Ureter (tissue), 1 donor: ENCODE measurements at places on chromosomes 1 and 21.

GRCh38 chr1:178645808-178646200 lies 79.2 kb upstream of the RALGPS2 start:
- no peak for DNase-seq

GRCh38 chr1:110673805-110674336 lies 869 bp downstream of the KCNA3 start:
- DNase-seq, result no peak

GRCh38 chr1:67997746-67998145 lies 52.7 kb downstream of the DIRAS3 start:
- no peak for DNase-seq

DNA sequence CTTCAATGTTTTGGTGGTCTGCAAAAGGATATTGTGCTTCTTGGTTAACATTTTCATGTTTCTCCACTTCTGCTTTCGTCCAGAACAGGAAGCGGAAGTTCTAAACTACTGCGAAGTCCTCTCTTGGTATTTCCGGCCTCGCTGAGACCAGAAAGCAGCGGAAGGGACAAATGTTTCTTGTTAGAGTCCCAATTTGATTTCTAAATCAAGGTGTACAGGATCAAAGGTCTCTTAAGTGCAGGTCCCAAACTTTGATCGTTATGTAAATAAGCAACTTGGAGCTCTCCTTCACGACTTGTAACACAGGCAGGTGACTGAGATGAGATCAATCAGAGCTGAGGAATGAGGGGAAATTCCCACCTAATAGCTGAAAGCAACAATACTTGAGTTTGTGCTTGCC lies 40.1 kb upstream of the HMCN1 start:
- DNase-seq, result no peak

DNA sequence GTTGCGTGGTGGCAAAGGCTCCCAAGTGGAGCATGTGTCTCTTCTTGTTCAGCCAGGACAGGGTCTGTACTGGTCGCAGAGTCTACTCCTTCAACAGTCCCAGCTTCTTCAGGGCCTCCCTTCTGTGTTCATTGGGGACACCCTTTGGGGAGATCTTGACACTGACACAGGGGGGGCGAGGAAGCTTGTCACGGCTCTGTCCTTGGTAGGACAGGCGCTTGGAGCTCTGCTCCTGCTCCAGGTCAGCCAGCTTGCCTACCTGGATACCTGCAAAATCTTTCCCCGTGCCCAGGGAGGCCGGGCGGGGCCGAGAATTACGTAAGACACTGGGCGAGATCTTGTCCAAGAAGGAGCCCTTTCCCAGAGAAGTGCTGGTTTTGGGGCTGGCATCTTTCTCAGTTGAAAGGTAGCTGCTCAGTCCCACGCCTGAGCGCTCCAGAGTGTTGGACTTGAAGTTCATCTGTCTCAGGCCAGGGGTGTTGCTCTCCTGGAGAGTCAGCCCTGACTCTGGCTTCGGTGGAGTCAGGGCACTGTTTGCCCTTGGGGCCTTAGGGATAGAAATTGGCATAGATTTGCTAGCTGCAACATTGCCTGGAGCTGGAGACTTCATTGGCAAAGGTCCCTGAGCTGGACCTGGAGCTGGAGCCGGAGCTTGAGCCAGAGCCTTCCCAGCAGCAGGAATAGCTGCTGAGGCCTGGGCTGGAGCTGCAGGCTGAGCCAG lies 10.5 kb downstream of the C1orf116 start:
- DNase-seq, result no peak

GRCh38 chr1:62514746-62515423 lies 78.0 kb downstream of the USP1 start:
- no peak for DNase-seq

GRCh38 chr1:205473966-205474365 lies 18.1 kb upstream of the BLACAT1 start:
- DNase-seq, result no peak

GRCh38 chr1:194161591-194161990 lies 975.2 kb upstream of the B3GALT2 start:
- DNase-seq, result no peak

DNA sequence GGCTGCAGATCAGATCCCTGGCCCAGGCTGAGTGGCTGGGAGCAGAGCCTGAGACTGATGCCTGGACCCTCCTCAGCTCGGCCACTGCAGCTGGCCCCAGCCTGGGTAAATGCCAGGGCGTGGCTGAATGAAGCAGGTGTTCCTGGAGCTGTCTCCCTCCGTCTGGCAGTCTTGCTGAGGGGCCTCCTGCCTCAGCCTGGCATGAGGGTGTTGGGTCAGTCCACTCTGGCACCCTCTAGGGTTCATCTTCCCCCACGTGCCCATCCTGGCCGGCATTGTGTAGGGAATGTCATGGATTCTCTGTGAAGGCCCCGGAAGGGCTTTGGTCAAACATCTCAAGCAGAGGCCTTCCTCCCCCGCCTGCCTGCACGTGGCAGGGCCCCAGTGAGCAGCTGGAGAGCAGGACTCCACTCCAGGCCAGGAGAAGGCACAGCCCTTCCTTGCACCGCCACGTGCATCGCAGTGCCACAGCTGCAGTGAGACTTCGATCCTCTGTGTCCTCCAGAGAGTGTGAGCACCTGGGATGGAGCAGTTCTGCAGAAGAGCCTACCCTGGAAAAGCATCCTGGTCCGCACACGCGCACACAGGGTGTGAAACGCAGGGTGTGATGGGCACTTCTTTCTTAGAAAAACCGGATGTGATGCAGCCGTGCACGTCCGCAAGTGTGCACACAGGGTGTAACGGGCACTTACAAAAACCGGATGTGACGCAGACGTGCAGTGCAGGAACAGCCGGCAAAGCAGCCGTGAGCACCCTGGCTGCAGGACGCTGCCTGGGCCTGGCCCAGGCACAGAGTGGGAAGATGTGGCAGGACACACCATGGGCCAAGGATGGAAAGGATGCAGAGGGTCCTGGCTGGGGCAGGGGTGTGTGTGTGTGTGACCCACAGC lies 4.6 kb upstream of the KRTAP10-4 start:
- no peak for DNase-seq

GRCh38 chr1:51569284-51570062 lies 47.4 kb upstream of the OSBPL9 start:
- DNase-seq, result peak; percentile 53

GRCh38 chr1:63189677-63190076 lies 132.7 kb upstream of the FOXD3 start:
- DNase-seq, result no peak

DNA sequence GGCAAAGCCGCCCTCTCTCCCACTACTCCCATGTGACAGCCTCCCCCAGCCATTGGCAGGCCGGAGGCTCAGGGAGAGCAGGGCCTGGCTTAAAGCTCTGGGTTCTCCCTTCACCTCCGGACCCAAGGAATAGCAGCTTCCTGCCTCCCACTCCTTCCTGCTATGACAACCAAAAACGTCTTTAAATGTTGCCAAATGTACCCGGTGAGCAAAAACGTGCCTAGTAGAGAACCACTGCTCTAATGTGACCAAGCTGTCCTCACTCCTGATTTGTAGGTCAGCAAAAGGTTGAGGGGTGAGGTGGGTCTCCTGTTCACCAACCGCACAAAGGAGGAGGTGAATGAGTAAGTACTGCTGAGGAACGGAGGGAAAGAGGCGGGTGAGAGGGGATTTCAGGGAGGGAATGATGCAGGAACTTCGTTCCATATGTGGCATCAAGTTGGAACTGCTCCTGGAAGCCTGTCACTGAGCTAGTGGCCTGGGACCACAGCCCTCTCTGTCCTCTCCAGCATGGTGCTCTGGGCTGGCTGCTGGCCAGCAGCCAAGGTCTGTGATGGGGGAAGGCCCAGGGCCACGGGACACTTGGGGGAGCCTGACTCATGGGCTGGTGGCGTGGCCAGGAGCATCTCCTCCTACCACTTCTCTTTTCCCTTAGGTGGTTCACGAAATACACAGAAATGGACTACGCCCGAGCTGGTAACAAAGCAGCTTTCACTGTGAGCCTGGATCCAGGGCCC lies 5.7 kb downstream of the MRTO4 start:
- no peak for DNase-seq

DNA sequence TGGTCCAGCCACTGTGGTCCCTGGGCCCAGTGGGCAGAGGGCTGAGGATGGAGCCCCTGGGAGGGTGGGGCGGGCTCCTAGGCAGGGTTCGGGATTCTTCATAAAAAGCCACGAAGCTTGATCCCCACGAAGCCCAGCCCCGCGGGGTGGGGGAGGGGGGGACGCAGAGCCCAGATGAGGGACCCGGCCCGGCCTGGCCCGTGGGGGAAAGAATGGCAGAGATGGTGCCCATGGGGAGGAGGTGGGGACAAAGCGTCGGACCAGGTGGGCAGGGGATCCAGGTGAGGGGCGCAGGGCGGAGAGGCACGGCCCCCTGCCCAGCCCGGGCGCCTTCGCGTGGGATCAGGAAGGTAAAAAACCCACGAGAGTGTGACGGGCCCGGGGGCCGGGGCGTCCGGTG lies 6.0 kb upstream of the SMIM12 start:
- no peak for DNase-seq

- DNase-seq, result no peak
These were observed 425.3 kb downstream of the USP25 start for GRCh38 chr21:16154951-16155635.

- no peak for DNase-seq
These were observed 54.3 kb downstream of the ZSWIM5 start for GRCh38 chr1:45152126-45152525.

DNA sequence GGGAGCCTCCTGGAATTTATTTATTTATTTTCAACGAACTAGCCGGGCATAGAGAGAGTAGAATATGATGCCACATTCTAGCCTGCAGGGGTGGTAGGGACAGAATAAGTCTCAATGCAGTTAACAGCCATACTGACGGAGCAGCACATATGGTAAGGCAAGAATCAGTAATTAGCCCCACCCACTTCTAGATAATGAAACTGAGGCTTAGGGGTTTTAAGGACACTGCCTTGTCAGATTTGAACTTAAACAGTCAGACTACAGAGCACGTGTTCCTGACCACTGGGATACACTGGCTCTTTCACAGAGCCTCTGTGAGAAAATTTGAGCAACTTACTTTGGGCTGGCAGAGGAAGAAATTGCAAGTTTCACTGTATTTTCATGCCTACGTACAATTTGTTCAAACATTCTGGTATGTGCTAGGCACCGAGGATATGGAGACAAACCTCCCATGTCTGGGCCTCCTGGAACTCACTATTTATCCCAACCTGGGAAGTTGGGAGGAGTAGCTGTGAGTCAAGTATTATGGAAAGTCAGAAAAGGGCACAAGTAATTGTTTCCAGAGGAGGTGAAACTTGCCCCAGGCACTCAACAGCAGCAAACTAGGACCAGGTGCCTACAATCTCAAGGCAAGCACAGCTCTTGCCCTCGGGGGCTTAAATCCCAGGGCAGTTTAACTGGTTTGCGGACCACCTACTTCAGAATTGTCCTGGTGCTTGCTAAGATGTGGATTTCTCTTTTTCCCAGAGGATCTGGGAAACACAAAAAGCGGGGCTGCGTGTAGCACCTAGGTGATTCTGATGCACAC lies 1.6 kb upstream of the CLIC4 start:
- DNase-seq, result no peak

- DNase-seq, result no peak
These were observed 111.3 kb upstream of the SLC44A3 start for GRCh38 chr1:94708811-94709210.

DNA sequence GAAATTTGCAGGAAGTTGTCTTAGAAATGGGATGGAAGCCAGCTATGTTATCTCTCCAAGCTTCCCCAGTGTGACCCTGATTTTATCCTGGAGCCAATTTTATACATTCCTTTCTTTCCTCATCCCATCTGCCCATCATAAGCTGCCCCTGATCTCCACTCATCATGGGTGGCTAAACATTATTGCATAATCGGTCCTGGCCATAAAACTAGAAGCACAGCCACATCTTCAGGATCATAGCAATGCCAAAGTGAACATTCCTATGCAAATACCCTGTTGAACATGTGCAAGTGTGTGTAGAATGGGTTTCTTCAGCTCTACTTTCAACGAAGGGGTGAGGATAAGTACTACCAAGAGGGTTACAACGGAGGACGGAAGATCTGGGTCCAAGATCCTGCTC lies 50.6 kb upstream of the COG2 start:
- DNase-seq, result no peak

- no peak for DNase-seq
These were observed 4.2 kb upstream of the PTPN22 start for GRCh38 chr1:113875714-113876113.

DNA sequence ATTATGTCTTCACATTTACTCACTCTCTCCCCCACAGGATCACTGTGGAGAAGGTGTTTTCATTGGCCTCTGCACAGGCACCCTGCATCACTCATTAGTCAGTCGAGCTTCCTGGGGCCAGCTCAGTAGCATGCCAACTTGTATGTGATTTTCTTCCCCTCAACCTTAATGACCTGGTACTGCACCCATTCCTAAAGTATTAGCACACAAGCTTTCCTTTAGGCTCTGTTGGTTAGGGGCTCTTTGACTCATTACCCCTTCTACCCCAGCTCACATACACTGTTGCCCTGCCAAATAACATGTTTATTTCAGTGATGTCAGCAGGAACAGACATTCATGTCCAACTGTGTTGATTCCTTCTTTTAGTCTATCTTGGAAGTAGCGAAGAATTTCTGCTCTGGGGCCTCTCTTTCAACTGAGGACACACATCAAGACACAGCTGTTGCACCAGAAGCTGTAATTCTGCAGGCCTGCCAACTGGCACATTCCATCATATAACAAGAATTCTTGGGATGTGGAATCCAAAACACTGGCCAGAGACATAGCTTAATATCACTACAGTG lies 603.5 kb upstream of the ADAMTS5 start:
- peak; percentile 51 for DNase-seq

GRCh38 chr21:14548779-14549178 lies 2.7 kb upstream of the SAMSN1 start:
- no peak for DNase-seq

GRCh38 chr1:11448373-11449099 lies 30.4 kb upstream of the DISP3 start:
- no peak for DNase-seq

DNA sequence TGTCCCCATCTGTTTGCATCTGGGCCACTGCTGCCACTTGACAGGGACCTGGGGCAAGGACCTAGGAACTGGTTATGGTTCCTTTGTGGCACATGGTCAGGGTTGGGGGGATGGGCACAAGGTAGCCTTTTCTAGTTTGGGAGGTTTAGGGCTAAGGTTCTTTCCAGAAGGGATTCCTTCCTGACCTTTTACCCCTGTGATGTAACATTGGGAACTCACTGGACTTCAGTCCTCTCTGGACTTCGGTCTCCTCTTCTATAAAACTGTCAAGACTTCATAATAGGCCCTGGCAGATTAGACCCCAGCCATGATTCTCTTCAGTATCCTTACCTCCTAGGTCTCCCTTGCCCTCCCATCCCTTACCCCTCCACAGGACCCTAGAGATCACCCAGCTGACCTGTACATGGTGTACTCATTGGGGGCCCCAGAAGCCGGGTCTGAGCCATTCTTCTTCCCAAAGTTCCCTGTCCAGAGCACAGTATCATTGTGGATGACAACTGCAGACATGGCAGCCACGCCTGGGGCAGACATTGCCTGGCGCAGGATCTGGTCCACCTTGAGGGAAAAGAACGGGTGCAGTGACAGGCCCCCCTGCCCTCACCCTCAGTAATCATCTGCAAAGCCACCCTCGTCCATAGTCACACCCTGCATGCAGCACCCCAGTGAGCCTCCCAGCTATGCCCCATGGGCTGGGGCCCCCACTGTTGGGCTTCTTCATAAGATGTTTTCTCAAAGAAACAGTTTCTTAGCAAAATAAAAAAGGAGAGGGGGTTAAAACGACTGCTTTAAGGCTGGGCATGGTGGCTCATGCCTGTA lies 12.9 kb downstream of the LACTBL1 start:
- no peak for DNase-seq
